AG04450 (cell line): ENCODE measurements at places on chromosomes 2 and 18. TPM values are rescaled to one million over a fixed set of nuclear protein-coding genes. Genes with fewer than 3 reads are reported as not detected.

The ARL5A gene
- 24.1 and 24.9 TPM in 2 replicates for polyA plus RNA-seq

The TUBA3E gene
- polyA plus RNA-seq, result not detected in 2 replicates

The ALPP gene
- polyA plus RNA-seq, result not detected in 2 replicates

The CYTIP gene
- polyA plus RNA-seq, result not detected in 2 replicates

The CABLES1 gene
- polyA plus RNA-seq, result 25.7 and 29.6 TPM in 2 replicates

The MRO gene
- polyA plus RNA-seq, result 0.06 and 0.27 TPM in 2 replicates

The CDH19 gene
- not detected in 2 replicates for polyA plus RNA-seq

The NCL gene
- 165 and 225 TPM in 2 replicates for polyA plus RNA-seq

The LIMS2 gene
- polyA plus RNA-seq, result 6.3 and 8.7 TPM in 2 replicates

GRCh38 chr2:120305296-120305695, 40.6 kb upstream of the INHBB start:
- DNase-seq, result no peak

- DNase-seq, result no peak
These were observed 5.7 kb downstream of the OTX1 start for GRCh38 chr2:63056107-63057050.

- no peak for DNase-seq
These were observed at the start of gene CCDC178 for GRCh38 chr18:33440060-33441043. CCDC178 (minus strand) TSS chr18:33440721; CDS start chr18:33412088, 28,633 bp downstream.

GRCh38 chr2:134425724-134426496, 172.0 kb downstream of the MGAT5 start:
- DNase-seq, result no peak

DNA sequence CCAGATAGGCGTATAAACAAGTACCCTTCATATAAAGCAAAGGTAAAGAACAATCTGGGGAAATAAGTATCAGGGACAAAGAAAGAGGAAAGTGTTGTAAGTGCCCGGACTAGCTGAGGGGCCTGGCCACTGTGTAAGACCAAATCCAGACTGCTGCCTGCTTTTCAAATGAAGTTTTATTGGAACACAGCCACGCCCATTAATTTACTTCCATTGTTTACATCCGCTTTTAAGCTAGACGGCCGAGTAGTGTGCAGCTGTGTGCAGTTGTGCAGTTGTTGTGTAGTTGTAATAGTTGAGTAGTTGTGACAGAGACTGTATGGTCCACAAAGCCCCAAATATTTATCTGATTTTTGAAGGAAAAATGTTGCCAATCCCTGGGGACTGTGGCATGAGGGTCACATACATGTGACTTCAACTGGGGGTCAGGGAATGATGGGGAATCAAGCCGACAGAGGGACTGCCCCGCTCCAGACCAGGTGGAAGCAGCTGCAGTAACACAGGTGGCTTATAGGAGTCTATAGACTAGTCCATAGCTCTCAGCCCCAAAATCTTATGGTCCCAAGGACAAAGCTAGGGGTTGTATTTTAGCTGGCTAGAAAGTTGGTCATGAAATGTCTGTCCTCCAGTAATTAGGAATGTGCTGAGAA, 30.0 kb downstream of the FHL2 start:
- no peak for DNase-seq

GRCh38 chr2:122478771-122479170, 723.3 kb downstream of the TSN start:
- no peak for DNase-seq

DNA sequence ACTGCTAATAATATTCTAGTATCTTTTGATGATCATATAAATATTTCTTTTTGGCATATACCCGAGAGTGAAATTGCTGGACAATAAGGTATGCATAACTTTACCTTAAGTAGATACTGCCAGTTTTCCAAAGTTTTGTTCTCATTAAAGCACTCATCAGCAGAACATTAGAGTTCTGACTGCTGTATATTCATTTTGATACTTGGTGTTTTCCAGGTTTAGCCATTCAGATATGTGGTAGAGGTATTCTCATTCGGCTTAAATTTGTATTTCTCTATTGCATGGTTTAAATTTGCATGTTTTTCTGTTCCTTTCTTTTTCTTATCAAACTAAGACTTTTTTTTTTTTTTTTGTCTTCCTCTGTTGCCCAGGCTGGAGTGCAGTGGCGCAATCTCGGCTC, 18.2 kb downstream of the CYBRD1 start:
- no peak for DNase-seq

GRCh38 chr2:54469484-54470053, 13.4 kb downstream of the SPTBN1 start:
- DNase-seq, result no peak

DNA sequence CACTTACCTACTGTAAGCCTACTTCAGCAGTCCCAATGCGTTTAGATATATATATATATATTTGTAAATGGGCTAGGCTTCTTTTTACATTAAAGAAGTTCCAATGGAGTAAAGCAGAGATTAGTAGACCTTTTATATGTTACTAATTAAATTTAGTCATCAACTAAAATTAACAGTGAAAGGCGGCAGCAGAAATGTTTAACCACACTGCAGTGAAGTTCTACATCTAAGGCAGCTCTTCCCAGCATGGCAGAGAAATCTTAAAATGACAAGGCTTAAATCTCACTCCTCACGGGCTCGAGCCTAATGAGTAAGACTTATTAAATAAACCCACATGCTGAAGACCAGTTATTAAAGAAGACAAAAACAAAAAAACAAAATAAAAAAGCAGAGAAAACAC, 19.1 kb upstream of the KANSL1L start:
- DNase-seq, result no peak

GRCh38 chr2:7010391-7011054, 93.3 kb downstream of the RNF144A start:
- no peak for DNase-seq

GRCh38 chr2:234991793-234992192, 40.0 kb downstream of the SH3BP4 start:
- DNase-seq, result no peak

DNA sequence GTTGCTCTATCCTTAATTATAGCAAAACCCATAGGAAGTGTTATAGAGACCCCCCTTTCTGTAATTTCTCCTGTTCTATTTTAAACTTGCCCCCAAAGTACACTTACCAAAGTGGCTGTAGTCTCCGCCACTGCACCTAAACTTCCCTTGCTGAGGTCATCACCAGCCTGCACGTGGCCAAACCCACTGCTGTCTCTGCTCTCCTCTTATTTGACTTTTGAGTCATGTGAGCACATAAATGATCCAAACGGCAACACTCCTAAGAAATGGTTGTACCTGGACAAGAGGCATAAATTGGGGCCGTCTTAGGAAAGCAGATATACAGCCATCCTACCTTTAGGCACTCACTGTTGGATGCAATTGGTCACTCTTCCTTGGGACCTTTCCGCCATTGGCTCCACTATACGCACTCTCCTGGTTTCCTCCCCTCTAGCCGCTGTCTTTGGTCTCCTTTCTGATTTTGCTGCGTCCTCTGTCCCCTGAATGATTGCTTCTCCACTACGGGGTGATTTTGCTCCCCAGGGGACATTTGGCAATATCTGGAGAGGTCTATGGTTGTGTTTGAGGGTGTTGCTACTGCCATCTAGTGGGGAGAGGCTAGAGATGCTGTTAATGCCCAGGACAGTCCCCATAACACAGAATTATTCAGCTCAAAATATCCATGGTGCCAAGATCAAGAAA, 19.2 kb upstream of the IL36G start:
- DNase-seq, result peak; percentile 30

DNA sequence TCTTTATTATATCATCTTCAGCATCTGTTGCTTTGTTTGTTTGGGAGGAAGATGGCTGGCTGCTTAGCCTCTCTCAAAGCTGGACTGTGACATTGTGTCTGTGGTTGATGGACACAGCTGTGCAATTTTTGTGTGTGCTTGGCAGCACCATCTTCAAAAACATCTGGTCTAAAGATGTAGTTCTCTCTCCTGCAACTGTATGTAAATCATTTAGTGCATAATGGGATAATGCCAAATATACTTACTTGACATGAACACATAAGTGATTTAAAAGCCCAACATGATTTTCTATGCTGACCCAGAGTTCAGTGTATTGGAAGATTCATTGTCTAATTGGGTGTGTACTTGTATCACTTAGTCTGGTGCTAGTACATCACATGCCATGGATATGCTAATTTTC, 112.2 kb downstream of the MAP4K4 start:
- DNase-seq, result no peak

DNA sequence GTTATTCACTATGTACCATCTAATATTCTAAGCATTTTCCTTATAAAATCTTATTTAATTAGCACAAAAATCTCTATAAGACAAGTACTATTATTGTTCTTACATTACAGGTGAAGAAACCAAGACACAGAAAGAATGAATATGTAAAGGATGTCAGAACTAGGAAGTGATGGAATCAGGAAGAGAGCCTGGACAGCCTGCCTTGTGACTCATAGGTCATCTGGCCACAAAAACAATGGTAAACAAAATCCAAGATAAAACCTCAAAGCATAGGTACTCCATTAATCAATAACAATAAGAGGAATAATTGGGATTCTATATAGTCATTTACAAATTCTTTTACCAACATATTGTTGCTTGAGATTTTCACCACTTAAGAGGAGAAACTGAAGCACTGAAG, 505.4 kb upstream of the PIK3C3 start:
- no peak for DNase-seq

DNA sequence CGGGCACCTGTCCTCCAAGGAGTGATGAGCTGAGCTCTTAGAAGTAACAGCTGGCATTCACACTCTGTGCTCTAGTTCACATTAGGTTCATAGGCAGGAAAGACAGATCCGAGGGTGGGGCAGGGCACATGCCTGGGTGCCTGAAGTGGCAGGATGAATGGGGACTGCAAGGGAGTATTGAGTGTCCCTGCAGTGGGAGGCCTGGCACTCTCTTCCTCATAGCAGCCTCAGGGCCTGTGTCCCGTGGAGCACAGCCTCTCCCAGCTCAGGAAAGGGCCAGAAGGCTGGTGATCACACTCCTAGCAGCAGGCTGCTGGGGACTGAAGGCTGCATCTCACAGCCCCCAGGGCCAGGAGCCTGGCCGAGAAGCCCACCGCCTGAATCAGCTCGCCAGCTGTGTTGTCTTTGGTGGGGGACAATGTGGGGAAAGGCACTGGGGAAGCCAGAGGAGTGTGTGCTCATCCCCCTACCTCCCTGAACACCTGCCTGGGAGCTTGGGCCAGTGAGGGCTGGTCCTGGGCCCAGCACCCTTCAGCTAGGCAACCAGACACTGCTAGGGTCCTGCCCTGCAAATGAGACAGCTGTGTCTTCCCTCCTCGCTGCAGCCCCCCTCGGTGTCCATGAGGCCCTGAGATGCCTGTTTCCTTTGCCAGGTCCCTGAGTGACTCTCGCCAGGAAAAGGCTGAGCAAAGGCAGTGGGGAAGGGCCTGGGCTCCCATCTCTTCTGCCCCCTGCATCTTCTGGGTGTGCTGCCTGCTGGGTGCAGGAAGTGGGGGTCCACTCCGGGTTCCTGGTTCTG, 48.2 kb upstream of the HS6ST1 start:
- no peak for DNase-seq

DNA sequence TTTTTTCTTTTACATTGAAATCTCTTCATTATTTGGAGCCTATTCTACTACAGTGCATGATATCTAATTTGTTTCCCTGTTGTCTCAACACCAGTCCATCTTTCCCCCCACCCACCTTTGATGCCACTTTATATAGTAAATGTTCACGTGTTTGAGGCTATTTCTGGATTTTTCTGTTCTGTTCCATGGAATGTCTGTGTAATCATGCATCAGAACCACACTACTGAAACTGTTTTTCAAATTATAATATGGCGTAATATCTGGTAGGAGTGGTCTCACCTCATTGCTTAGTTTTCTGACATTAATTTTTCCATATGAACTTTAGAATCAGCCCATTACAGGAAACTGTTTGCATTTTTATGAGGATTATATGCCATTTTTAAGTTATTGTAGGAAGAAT, 19.1 kb upstream of the NARS1 start:
- no peak for DNase-seq

- DNase-seq, result no peak
These were observed 107.4 kb upstream of the ID2 start for GRCh38 chr2:8574196-8575037.

DNA sequence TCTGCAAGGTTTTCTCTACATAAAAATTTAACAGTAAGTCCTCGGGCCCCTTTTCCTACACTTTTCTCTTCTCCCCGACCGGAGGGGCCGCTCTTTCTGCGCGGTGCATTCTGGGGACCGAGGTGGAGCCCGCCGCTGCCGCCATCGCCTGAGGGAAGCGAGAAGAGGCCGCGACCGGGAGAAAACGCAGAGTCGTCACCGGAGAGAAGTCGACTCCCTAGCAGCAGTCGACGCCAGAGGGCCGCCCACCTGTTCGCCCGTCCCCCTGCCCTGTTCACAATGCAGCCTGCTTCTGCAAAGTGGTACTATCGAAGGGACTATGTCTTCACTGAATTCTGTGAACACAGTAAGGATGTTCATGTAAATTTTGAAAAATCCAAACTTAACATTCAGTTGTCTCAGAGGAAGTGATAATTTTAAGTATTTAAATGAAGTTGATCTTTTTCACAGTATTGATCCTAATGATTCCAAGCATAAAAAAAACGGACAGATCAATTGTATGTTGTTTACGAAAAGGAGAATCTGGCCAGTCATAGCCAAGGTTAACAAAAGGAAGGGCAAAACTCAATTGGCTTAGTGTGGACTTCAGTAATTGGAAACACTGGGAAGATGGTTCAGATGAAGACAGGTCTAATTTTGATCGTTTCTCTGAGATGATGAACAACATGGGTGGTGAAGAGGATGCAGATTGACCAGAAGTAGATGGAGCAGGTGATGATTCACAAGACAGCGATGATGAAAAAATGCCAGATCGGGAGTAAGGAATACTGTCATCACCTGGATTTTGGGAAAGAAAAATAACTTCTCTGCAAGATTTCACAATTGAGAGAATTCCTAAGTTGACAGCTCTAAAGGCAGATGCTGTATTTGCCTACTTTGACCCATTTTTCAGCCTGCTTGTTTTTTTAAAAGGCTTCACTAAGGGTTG, 55.8 kb downstream of the ASXL2 start:
- DNase-seq, result no peak

DNA sequence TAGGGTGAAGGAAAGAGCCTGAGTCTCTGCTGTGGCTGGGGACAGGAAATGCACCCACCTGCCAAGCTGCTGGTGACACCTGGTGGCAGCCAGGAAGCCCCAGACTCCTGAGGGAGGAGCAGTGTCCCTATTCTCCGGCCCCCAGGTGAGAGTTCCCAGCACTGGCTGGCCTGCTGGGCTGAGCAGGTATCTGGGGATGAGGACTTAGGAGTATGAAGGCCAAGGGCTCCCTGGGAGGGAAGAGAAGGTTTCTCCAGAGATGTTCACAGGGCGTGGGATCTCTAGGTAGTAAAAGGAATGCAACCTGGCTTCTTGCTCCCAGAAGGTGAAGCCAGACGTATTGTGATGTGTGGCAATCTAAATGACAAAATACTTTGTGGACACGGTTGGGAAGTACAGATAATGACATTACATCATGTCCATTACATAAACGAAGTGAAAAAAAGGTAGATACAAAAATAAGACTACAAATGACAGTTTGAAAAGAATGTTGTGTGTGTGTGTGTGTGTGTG, 75.8 kb upstream of the SLC1A4 start:
- DNase-seq, result no peak

- no peak for DNase-seq
These were observed 402.4 kb upstream of the ID2 start for GRCh38 chr2:8279506-8279905.

- no peak for DNase-seq
These were observed 277.3 kb upstream of the DOK6 start for GRCh38 chr18:69123421-69123820.
